ENCODE measurements at places on chromosomes 16 and 17.

DNA sequence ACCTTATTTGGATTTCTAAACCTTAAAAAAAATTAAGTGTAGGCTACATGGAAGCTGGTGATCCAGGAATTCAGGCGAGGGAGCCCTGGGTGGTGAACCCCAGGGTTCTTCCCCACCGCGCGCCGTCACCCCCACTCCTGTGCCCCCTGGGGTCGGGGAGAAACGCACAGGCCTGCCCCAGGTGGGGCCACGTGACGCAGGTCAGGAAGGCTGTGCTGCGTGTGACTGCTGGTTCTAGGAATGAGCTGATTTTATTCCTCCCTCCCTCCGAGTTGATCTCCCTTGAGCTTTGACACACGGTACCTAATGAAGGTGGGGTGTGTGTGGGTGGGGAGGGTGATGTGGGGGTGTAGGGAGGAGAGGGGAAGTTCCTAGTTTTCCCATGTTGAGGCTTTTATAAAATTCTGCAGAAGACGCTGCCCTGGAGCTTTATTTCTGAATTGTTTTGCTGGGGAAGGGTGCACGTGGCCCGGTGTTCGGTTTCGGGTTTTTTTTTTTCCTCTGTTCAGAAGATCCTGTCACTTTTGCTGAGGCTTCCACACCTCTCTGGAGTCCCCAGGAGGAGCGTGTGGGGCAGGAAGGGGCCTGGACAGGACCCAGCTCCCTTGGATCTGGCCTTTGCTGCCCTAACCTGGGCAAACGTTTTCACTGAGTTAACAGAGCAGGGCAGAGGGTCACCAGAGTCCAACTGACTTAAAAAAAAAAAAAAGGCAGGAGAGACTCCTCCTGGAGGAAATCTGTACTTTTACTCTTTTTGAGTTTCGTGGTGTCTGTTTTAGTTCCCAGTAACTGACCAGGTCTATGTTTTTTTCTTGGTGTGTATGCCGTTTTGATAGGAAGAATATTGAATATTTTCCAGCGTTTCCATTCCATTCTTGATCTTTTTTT lies 55.8 kb upstream of the GSE1 start:
- DNase-seq = no peak

GRCh38 chr16:65749506-65749905 lies 617.0 kb upstream of the CDH5 start:
- no peak for DNase-seq

DNA sequence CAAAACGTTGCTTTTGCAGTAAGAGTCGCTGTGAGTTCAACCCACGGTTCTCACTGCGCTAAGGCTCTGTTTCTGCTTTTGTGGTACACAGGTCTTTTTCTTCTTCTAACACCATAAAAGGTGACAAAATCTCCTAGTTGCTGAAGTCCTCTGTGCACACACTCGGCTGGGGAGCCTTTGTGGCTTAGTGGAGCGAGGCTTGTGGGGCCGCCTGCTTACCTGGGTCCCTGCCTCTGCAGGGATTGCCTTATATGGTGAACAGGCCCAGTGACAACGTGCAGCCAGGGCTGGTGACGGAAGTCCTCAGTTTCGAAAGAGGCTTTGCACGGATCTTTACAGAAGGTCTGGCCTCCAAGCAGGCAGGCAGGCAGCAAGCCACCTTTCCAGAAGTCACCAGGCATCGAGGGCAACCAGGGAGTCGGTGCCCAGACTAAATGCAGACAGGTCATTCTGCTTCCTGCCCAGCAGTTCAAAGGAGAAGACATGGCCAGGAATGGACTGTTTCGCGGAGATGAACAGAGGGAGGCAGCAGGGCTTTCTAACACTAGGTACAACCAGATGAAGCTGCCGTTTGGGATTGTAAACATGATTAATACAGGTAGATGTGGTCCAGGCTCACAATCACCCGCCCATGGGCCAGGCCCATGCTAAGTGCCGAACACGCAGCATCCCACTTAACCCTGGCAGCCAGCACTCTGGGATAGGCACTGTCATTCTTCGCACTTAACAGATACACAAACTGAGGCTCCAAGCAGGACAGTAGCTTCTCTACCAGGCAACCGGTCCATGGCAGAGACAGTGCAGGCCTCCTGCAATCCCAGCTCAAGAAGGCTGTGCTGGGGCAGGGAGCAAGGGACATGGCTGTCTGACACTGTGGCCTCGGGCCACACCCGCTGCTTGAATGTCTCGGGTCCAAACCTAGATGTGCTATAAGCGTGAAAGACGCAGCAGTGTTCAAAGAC lies 10.7 kb upstream of the MEAK7 start:
- no peak for DNase-seq

- peak; percentile 92 for DNase-seq
Measured at GRCh38 chr17:79728169-79728907, 2.4 kb upstream of the ENPP7 start.

GRCh38 chr17:64498308-64499203 lies 1.7 kb upstream of the POLG2 start:
- DNase-seq = no peak

- no peak for DNase-seq
Measured at GRCh38 chr17:61204456-61204855, 195.2 kb upstream of the TBX2 start.

DNA sequence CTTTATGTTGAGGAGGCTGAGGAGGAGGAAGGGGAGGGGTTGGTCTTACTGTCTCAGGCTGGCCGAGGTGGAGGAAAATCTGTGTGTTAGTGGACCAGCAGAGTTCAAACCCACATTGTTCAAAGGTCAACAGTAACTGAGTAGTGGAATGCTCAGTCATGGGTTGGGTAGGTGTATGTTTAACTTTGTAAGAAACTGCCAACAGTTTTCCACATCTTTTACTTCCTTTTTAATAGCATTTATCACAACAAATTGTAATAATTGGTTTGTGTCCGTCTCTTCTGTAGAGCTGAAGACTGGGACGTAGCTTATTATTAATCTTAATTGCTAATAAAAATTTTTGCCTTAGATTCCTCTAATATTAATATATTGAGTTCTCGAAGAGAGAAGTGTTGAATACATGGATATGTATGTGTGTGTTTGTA lies 5.3 kb downstream of the ATP6V0A1 start:
- DNase-seq = no peak

DNA sequence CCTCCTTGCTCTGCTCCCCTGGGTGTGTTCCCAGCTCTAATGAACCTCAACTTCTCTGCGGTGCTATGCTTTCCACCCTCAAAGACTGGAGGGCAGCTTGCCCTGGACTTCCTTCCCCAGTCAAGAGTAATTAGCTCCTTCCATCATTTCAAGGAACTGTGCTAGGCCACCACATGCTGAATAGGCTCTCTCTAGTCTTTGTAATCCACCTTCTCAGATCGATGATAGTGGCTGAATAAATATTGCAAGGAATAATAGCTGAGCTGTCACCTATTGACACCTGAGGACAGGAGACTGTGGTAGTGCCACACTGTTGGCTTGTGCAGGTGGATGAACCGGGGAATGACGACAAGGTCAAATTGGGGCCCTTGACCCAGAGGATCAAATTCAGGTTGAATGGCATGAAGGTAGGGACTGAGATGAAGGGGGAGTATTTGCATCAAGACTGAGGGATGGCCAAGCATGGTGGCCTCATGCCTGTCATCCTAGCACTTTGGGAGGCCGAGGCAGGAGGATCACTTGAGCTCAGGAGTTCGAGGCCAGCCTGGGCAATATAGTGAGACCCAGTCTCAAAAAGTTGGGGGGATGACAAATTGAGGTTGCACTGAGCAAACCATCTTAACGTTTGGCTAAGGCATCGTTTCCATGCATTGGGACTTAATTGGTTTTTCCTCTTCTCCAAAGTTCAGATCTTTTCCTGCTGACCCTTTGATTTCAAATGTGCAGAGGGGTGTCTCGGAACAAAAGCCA lies 18.8 kb upstream of the SLC5A11 start:
- DNase-seq = no peak

- peak; percentile 98 for DNase-seq
Measured at GRCh38 chr16:84532291-84532724, 27.8 kb upstream of the MEAK7 start.

- DNase-seq = no peak
Measured at GRCh38 chr16:88825146-88825545, 13.4 kb upstream of the APRT start.

DNA sequence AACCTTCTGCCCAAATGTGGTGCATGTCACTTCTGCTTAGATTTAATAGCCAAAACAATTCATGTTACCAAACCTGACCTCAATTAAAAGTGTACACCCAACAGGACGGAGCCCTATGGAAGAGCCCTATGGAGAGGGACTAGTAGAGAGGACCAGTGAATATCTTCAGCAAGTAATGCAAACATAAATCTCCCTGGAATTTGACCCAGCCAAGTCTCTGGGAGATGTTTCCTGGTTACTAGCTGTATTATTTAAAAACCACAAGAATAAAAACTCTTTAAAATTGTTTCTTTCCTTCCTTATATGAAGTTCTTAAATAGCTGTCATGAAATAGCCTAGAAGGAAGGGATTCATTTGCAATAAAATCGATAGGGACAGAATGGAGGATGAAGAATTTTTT lies 255.8 kb downstream of the CDH11 start:
- DNase-seq = peak; percentile 77

DNA sequence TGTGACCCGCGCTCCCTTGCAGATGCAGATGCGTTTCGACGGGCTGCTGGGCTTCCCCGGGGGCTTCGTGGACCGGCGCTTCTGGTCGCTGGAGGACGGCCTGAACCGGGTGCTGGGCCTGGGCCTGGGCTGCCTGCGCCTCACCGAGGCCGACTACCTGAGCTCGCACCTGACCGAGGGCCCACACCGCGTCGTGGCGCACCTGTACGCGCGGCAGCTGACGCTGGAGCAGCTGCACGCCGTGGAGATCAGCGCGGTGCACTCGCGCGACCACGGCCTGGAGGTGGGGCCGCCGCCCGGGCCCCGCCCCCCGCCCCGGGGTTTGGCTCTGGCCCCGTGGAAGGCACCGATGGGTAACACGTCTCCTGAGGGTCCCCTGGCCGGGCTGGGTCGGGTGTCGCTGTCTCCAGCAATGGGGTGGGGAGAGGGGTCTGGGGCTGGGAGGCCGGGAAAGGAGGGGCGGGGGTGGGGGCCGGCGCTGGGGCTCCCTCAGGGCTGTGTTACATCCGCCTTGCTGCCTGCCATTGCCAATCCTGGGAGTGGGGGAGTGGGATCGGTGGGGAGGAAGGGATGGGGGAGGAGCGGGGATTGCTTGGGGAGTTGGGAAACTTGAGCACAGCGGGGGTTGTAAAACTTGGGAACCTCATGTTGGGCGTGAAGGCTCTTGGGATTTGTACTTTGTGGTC lies 737 bp downstream of the NUDT16L1 start:
- DNase-seq = peak; percentile 36

- no peak for DNase-seq
Measured at GRCh38 chr16:19879241-19879792, 5.3 kb downstream of the GPRC5B start.

- no peak for DNase-seq
Measured at GRCh38 chr17:67276075-67276474, 31.1 kb upstream of the HELZ start.

DNA sequence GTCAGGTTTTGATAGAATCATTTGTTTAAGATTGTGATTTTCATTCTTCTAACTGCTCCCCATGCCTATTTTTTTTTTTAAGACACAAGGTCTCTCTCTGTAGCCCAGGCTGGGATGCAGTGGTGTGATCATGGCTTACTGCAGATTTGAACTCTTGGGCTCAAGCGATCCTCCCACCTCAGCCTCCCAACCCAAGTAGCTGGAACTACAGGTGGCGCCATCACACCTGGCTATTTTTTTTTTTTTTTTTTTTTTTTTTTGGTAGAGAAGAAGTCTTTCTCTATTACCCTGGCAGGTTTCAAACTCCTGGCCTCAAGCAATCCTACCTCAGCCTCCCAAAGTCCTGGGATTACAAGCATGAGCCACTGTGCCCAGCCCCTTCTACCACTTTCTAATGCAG lies 223.3 kb downstream of the CBLN1 start:
- DNase-seq = no peak

DNA sequence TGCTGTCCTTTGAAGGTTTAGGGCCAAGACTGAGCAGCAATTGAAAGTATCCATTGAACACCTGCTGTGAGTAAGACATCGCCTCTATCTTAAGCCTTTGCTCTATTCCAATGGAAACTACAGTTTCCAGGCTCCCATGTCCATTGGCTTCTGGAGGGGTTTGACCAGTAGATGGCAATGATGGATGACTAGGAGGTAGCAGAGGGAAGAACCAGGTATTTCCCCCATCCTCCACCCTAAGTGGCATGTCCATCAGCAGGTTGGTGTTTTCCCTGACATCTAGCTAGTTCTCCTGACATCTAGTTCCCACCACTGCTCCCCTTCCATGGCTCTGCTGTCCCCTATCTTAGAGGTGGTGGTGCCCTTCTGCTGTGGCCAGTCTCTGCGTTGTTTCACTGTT lies 58.7 kb downstream of the CENPV start:
- no peak for DNase-seq

GRCh38 chr16:2090777-2091546 lies 43.2 kb downstream of the TSC2 start:
- peak; percentile 79 for DNase-seq

DNA sequence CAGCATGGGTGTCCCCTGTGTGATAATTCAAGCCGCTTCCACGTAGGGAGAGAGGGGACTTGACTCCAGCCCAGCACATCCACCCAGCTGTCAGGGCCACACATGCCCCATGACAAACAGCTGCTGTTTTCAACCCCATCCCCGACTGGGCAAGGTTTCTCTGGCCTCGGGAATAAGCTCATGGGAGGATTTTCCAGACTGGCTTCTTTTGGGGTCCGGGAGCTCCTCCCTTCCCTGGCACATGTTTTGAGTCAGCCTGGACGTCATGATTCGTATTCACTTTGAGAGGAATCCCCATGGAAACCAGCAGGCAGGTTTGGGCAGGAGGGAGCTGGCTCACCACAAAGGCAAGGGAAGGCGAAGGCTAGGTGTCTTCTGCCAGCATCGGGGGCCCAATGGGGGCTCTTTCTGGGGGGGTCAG lies 156.4 kb downstream of the CMIP start:
- DNase-seq = peak; percentile 60

GRCh38 chr17:75557852-75558665 lies 29.5 kb upstream of the MYO15B start:
- no peak for DNase-seq

DNA sequence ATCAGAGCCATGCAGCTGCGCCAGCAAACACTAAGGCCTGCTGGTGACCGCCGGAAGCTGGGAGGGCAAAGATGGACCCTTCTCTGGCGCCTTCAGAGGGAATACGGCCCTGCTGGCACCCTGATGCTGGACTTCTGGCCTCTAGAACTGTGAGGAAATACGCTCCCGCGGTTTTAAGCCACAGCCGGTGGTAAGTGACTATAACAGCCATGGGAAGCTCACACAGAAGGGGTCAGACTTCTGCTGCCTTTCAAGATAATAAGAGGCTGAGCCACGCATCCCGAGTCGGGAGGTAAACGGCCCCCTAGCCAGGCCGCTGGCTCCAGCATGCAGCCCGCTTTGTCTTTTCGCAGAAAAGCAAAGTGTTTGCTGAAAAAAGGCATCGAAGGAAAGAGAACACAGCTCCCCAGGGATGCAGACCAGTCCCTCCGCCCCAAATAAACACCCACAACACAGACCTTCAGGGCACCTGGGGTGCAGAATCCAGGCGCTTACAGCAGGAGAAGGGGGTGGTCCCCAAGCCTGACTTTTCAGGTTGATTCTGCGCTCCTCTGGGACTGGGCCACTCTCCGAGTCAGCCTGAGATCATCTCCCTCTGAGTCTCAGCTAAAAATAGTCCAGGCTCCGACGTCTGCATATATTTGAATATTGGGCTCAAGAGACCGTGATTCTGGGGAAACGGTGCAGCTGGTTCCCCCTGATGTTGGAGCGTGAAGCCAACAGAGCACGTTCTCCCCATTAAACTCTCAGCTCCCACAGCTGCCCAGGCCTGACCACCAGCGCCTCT lies 89.7 kb downstream of the MGAT5B start:
- peak; percentile 23 for DNase-seq
